ENCODE measurements at places on chromosomes 11 and 22.

GRCh38 chr11:134818516-134818915 lies 406.5 kb upstream of the B3GAT1 start:
- DNase-seq, result no peak

- DNase-seq, result no peak
Observed at GRCh38 chr11:12329169-12329568, 48.2 kb upstream of the PARVA start.

DNA sequence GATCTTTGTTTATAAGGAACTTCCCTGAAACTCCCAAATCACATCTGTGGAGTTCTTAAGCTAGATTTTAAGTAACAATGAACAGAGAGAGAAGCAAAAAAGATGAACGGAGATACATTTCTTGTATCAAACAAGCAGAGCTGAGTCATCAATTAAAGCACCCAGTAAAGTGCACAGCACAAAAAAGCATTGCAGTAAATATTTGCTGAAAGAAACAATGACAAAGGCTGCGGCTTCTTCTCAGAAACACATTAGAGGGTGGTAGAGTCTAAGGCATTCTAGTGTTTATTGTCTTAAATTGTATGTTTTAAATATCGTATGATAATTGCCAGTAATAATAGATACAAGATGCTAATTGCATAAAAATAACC lies 941.6 kb upstream of the CHORDC1 start:
- no peak for DNase-seq

DNA sequence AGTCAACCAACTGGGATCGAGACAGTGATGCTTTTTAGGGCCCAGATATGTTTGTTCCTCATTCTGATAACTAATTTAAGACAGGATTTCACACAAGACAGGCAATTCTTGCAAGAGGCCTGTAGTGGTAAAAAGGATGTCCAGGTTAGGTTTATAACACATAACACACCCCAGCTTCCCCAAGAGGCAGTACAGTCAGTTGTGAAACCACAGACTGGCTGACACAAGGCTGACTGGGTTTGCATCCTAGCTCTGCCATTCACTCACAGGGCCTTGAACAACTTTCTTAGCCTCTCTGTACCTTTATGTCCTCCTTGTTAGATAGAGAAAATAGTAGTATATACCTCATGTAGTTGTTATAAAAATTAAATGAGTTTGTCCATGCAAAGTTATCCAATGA lies 55.0 kb upstream of the PTH start:
- DNase-seq, result no peak

- DNase-seq, result no peak
Observed at GRCh38 chr22:32079130-32080089, 36.3 kb downstream of the SLC5A1 start.

All from stimulated activated CD4-positive, alpha-beta T cell treated with anti-CD3 and anti-CD28 coated beads, Interleukin-15, amount 100 ng/mL, for 1 hour (primary cell).